GM23248 (cell line): ENCODE measurements at places on chromosomes 2 and 18. TPM values are rescaled to one million over a fixed set of nuclear protein-coding genes. Genes with fewer than 3 reads are reported as not detected.
A peak's percentile ranks its signal among the peaks of the same experiment; 100 is the strongest.

DNA sequence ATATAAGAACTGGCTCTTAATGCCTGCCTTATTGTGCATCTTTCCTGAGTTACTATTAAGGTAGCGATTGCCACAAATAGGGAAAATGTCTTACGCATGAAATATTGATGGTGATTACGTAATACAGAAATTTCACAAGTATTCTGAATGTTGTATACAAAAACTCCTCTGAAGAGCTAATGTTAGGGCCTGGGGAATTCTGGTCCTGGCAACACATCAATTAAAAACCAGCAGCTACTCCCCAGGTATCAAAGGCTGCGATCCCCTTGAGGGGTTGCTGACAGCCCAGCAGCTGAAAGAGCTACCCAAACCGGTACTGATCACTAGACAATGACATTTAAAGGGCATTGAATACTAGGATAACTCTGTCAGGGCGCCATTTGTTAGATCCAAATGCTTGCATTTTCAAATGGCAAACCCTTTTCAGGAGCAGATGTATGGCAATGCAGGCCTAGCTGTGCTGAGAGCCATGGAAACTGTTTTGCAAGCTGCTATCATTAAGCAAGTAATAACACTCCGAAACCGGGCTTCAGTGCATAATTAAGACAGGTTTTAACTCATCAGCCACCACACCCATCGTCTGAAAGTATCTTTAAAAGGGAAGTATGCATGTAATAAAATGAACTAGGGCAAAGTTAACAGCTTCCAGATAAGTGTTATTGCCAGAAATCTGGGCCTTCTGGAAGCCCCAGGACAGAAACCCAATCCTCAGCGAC lies 78.4 kb downstream of the CLHC1 start:
- no peaks in the 10 kb centered on the region for H3K36me3 ChIP-seq
- DNase-seq = no peak
- H3K27ac ChIP-seq = no peak overlapping the region
- H3K4me3 ChIP-seq = no peak overlapping the region
- no peaks in the 10 kb centered on the region for H3K27me3 ChIP-seq

DNA sequence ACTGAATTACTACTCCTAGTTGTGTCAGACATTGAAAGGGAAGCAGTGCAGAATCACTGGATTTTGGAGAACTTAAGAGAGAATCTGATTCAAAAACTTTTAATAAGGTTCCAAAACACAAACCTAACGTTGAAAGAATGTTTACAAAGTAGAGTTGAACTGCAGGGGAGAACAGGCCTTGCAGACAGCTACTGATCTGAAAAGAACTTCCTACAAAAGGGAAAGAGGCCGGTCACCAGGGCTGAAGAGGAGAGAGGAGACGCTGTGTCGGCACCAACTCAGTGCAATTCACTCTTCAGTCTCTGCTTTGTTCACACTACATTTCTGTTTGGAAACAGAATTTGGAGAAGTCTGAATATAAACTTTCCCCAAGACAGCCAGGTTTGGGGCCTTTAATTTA lies 124.0 kb downstream of the GAREM1 start:
- peak overlapping the region; percentile 36; the same call in 1 of the 2 replicates for H3K4me3 ChIP-seq
- peaks cover 33% of the 10 kb centered on the region for H3K4me1 ChIP-seq
- no peaks in the 10 kb centered on the region for H3K27me3 ChIP-seq

GRCh38 chr2:116819355-116819754 lies 995.1 kb upstream of the DDX18 start:
- no peaks in the 10 kb centered on the region for H3K36me3 ChIP-seq
- no peak overlapping the region for H3K27ac ChIP-seq
- H3K4me1 ChIP-seq = no peaks in the 10 kb centered on the region
- no peak overlapping the region for H3K4me3 ChIP-seq

DNA sequence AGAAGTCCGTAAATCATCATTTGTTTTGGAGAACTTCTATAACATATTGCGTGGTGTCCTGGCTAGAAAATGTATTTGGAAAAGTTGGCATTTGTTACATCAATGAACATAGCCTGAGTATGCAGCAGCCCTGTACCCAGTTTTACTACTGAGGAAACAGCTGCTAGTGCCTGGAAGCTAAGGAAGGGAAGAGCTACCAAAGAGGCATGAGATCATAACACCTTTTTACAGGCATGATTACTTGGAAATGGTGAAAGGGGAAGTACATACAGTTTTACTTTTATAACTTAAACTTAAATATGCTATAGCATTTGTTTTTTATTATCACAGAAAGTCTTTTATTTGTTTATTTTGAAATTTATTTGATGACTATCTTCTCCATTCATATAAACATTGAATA lies 128.4 kb upstream of the MC4R start:
- H3K27me3 ChIP-seq = no peaks in the 10 kb centered on the region
- no peak overlapping the region for H3K27ac ChIP-seq
- DNase-seq = no peak

DNA sequence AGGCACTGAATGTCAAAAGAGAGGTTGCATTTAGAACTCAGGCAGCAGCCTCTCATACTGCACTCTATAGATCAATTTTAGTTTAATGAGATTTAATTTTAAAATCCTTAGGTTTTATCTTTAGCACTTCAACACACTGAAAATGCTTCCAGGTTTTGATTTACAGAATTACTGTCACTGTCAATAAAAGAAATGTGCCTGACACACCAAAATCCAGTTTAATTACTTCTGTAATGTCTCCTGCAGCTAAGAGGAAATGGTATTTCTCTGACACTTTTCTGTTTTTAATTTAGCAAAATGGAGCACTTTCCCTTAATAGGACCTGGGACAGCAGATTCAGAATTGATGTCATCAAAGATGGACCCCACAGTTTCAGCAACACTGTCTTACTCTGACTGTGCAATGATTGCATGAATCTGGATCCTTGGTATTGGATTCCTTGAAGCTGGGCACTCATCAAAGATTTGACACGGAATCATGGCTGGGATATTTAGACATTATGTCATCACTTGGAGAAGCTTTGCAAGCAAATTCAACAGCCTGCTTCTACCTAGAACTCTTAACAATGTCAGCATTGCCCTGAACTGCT lies 576.5 kb downstream of the NRXN1 start:
- H3K27me3 ChIP-seq = no peaks in the 10 kb centered on the region
- H3K4me3 ChIP-seq = no peak overlapping the region
- DNase-seq = no peak
- no peak overlapping the region for H3K27ac ChIP-seq

Gene NT5C1B
- total RNA-seq = not detected in 2 replicates

Gene OTX1
- 0.25 TPM in 1 of 2 replicates, not detected in the other for total RNA-seq

Gene ZNF396
- 0.13 and 0.86 TPM in 2 replicates for total RNA-seq

DNA sequence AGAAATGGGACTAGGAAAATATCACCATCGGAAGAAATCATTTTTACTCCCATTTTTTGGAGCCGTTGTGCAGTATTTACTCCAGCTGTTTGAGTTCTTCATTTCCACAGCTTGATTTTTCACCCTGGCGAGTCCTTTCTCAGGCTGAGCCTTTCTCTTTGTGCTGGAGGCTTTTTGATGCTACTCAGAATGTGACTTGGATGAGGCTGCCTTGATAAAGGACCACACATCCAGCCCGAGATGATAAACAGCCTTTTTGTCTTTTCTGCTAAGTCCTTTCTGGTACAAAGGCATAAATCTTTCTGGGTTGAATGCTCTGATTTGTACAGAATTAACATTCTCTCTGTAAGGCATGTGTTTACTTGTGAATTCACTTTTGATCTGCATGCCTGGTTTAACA lies 17.6 kb upstream of the CTDP1 start:
- no peak for DNase-seq
- H3K36me3 ChIP-seq = no peaks in the 10 kb centered on the region
- H3K4me1 ChIP-seq = peaks cover 5% of the 10 kb centered on the region; the same call in 1 of the 2 replicates
- no peak overlapping the region for H3K4me3 ChIP-seq

Gene DSC3
- not detected in 2 replicates for total RNA-seq

Gene IL1B
- 0.86 and 3.8 TPM in 2 replicates for total RNA-seq

Gene RSAD2
- not detected in 2 replicates for total RNA-seq

DNA sequence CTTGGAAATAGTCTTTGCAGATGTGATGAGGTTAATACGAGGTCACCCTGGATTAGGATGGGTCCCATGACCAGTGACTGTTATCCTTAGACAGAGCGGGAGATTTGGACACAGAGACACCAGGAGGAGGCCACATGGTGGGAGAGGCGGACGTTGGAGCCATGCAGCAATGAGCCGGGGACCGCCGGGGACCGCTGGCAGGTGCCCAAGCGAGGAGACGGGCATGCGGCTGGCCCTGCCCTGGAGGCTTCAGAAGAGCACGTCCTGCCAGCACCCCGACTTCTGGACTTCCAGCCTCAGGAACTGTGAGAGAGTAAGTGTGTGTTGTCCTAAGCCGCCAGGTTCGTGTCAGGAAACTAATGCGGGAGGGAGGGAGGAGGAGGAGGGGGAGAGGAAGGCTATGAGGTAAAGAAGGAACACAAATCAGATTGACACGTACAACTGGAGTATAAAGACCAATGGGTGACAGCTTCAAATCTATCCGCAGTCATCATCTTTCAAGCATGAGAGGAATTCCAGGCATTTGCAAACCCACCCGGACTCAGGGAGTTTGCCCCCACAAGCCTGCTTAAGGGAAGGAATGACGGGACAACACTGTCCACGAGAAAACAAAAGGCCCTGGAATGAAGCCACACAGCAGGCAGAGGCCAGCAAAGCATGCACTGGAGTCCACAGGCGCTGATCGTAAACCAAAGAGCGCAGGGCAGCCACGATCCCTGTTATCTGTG lies 11.6 kb upstream of the BOK start:
- H3K27ac ChIP-seq = no peak overlapping the region
- peaks cover 13% of the 10 kb centered on the region for H3K4me1 ChIP-seq
- no peak overlapping the region for H3K4me3 ChIP-seq
- H3K27me3 ChIP-seq = no peaks in the 10 kb centered on the region

- no peak for DNase-seq
- H3K4me3 ChIP-seq = no peak overlapping the region
- no peaks in the 10 kb centered on the region for H3K27me3 ChIP-seq
- H3K27ac ChIP-seq = no peak overlapping the region
Measured at GRCh38 chr2:103773884-103774283, 1012.1 kb downstream of the TMEM182 start.
